ENCODE measurements at places on chromosomes 6 and 20.

- DNase-seq: no peak
These were observed 144.3 kb downstream of the MEI4 start for GRCh38 chr6:77796824-77797809.

DNA sequence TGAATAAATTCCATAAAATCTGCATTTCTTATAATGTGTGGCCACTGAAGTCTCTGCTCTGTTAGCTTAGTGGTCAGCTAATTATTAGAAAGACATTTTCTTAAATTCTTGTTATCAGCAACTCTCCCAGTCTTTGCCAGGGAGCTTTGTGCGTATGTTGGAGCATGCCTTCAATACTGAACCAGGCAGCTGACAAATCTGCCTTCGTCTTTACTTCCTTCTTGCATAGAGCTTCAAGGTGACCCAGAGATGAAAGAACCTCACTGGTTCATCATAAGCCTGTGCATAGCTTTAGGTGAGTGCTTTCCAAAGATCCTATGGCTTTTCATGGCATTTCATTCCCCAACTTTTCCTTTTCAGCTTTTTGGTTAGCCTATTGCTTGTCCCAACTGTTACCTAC is 43.0 kb upstream of the NELFCD start:
- no peak for DNase-seq

- peak; percentile 93 for DNase-seq
These were observed 118.1 kb downstream of the CEBPB start for GRCh38 chr20:50308513-50309279.

DNA sequence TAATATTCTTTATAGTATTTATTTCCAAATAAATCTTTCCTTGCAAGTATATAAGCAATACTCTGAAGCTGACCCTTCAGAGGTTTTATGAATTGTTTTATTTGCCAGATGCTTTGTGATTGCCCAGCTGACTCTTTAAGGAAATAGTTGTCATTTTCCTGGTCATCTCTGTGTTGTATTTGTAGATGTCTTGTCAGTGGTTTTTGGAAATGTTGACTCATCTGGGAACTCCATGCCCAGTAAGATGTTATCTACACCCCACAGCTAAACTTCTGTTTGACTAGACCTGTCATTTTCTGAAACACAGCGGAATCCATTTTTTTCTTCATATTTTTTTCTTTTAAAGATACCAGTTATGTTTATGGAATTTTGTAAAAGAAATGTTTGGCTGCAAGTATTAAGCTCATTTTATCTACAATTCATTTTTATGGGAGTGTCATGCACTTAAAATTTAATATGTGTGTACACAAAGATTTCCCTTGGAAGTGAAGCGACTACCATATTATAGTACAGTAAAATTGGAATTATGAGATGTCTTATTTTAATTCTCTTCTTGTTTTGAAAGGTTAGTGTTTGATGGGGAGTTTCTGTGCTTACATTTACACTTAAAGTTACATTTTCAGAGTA is 491.0 kb downstream of the NKAIN2 start:
- no peak for DNase-seq

DNA sequence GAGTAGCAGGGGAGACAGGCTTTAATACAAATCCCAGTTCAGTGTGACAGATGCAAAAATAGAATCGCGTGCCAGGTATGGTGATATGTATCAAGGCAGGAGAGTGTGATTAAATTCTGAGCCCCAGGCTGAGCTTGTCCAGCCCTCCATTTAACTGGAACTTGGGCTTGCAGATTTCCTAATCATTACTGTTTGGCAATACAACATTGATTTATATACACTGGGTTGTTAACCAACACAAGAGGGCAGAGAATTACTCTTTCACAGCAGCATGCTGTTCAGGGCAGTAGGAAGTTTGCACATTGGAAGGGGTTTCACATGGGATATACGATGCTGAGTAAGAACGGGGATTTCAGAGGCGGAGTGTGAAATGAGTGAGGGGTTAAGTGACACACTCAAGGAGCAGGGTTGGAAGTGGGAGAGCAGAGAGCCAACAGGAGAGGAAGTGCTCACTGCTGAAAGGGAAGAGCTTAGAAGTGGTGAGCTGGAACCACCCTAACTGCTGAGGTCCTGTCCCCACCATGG is 70.8 kb upstream of the ATXN1 start:
- no peak for DNase-seq

GRCh38 chr6:136477548-136477947 is 72.7 kb downstream of the MAP7 start:
- no peak for DNase-seq

- no peak for DNase-seq
These were observed 111.2 kb upstream of the ADGRF1 start for GRCh38 chr6:47153404-47153755.

DNA sequence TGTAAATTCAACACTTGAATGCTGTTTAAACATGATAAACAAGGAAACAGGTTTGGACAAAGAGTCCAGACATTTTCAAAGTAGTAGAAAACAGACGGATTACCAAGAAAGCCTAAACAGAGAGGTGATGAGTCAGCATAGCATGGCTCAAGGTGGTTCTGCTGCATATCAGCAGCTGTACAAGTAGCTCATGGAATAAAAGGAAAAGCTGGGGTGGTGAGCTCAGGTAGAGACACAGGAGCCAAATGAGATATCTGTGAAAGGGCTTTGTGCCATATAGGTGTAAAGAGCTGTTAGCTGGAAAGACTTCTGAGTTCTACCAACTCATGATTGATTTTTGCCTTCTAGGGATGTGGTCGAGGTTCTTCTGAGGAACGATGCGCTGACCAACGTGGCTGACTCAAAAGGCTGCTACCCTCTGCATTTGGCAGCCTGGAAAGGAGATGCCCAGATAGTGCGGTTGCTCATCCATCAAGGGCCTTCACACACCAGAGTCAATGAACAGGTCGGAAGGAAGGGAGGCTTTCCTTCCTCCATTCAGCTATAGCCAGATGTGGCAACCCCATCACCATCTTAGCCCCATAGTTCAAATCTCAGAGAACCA is 80.7 kb downstream of the ANKS1A start:
- no peak for DNase-seq

- no peak for DNase-seq
These were observed 55.5 kb downstream of the SLC22A2 start for GRCh38 chr6:160203076-160203475.

GRCh38 chr6:36622901-36623546 is 28.9 kb downstream of the SRSF3 start:
- no peak for DNase-seq

- DNase-seq: no peak
These were observed 8.5 kb upstream of the SLCO4A1 start for GRCh38 chr20:62633598-62634329.

GRCh38 chr20:17495826-17496225 is 35.4 kb downstream of the BFSP1 start:
- no peak for DNase-seq

DNA sequence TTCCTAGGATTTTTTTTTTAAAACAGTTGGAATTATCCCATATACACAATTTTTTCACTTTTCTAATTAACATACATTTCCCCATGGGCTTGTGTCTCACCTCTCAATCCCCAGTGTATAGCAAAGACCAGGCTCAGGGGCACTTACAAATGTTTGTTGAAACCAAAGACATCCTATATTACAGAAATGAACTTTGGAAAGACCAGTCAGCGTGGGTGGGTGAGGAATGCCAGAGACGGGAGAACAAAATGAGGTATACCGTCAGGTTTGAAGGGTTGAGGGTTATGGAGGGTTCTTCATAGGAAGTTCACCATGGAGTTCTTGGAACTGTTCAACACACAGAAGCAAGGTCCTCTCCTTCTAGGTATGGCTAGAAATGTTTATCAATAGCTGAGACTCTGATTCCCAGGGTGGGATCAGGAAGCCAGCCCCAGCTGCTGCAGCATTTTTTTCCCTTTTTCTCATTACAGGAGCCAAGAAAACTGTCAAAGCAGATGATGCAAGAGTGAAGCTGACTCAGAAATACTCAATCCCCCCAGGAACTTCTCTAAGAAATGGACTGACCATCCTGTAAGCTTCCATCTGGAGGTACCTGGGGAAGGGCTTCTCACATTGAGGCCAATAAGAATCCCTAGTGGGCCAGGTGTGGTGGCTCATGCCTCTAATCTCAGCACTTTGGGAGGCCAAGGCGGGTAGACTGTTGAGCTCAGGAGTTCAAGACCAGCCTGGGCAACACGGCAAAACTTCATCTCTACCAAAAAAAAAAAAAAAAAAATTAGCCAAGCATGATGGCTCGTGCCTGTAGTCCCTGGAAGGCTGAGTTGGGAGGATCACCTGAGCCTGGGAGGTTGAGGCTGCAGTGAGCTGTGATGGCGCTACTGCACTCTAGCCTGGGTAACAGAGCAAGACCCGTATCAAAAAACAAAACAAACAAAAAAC is 15.9 kb upstream of the TBC1D20 start:
- DNase-seq: peak; percentile 35

Data from AG20443 (cell line).